ENCODE measurements at places on chromosomes 13 and 19. TPM values are rescaled to one million over a fixed set of nuclear protein-coding genes. Genes with fewer than 3 reads are reported as not detected.
A peak's percentile ranks its signal among the peaks of the same experiment; 100 is the strongest.

GRCh38 chr13:28744656-28745055 lies 25.9 kb upstream of the SLC46A3 start:
- no peak for DNase-seq

DNA sequence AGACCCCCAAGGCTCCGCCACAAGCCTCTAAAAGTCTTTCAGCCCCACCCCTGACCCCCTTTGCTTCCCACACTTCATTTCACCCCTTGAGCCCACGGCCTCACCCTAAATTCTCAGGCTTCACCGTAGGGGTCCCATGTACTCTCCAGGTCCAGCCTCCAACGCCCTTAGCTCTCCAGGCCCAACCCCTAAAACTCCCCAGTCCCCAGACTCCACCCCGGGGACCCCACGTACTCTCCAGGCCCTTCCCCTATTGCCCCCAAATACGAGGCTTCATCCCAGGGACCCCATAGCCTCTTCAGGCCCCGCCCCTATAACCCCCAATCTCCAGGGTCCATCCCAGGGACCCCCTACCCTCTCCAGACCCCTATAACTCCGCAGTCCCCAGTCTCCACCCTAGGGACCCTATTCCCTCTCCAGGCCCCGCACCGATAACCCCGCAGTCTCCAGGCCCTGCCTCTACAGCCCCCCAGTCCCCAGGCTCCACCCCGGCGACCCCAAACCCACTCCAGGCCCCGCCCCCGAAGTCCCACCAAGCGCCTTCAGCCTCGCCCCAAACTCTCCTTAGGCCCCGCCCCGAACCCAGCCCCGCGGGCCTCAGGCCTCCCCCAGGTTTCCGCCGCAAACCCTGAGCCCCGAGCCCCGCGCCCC lies 619 bp downstream of the MED16 start:
- DNase-seq, result no peak

GRCh38 chr19:53880711-53881481 lies 1.1 kb upstream of the PRKCG start:
- DNase-seq, result no peak

GRCh38 chr19:17579661-17580244 lies 24.3 kb downstream of the COLGALT1 start:
- peak; percentile 35 for DNase-seq

DNA sequence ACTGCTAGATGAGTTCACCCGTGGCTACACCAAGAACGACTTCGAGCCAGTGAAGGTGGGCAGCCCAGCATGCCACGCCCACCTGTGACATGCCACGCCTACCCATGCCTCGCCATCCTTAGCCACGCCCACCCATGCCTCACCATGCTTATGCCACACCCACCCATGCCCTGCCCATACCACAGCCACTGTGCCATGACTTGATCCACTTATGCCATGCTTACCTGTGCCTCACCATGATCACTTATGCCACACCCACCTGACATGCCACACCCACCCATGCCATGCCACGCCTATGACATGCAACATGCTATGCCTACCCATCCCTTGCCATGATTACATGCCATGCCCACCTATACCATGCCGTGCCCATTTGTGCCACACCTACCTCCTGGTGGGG lies 12.9 kb upstream of the USE1 start:
- DNase-seq, result no peak

DNA sequence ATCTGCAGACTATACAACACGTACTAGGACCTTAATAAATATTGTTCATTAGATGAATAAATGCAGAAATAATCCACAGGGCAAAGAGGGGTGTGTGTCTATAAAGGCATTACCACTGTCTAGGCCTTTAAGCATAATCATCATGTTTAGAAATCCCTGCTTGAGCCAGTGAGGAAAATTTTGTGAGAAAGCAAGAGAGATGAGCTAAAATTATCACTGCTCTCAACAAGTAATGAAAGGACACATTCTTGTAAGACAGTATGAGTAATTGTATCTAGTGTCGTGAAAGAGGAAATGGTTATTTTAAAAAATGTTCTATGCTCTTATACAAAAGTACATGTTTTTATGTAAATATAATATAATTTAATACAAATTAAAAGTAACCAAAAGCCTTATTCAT lies 1699.4 kb downstream of the PCDH9 start:
- no peak for DNase-seq

GRCh38 chr13:60662595-60662994 lies 265.6 kb downstream of the TDRD3 start:
- no peak for DNase-seq

DNA sequence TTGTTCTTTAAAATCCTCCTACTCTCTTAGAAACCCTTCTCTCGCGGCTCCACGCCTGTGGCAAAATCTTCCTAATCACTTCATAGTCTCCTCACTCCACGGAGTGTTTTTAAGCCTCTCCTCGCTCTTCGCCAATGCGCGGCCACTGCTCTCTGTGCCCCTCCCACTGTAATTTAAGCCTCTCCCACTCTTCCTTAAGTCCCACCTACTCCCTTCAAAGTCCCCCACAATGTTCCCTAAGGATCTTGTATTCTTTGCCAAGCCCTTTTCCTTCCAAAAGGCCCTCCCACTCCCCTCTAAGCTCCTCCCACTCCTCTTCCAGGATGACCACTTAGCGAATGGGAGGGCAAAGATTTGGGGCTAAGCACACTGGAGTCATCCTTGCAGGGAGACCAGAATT lies 1.3 kb downstream of the FIZ1 start:
- DNase-seq, result no peak

GRCh38 chr13:41955605-41956004 lies 5.3 kb downstream of the VWA8 start:
- DNase-seq, result no peak

DNA sequence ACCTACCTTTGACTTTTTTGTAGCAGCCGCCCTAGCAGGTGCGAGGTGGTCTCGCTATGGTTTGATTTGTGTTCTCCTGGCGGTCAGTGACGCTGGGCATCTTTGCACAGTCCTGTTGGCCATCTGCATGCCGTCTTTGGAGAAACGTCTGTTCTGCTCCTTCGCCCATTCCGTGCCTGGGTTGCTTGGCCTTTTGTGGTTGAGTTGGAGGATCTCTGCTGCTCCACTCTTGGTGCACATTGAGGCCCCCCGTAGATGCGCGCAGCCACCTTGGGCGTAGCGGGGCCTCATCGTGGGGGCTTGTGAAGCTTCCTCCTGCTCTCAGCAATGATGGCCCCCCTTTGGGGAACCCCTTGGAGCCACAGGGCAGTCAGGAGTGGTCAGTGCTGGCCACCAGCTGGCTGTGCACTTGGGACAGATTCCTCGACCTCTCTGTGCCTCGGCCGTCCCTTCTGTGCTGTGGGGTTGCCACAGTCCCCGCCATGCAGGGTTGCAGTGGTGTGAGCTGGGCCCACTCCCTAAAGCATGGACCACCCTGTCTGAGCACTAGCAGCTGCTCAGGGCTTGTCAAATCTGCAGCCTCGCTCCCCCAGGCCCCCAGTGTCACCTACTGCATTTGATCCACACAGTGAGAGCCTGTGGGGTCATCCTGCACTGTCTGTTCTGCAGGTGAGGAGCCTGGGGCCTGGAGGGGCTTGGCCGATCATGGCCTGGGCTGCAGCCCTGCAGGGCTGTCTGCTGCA lies 170.8 kb downstream of the KDM4B start:
- no peak for DNase-seq

DNA sequence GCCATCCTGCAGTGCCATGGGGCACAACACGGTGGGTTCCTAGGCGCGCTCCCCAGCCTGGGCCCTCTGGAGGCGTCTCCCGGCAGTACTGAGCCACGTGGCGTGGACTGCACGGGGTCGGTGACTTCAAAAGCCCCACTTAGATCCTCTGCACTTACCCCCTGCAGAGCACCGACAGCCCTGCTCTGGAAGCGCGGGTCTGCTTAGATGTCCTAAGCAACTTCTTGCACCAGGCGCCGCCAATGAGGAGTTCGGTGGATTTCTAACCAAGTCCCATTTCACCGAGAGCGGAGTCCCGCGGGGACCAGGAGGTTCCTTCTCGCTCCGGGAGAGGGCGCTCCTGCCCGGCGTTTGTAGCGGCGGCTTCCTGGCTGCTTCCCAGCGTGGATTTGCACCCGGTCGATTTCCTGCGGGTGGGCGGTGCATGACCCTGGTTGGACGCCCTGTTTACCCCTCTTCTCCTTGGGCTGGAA lies 25.2 kb upstream of the ZNF845 start:
- no peak for DNase-seq

DNA sequence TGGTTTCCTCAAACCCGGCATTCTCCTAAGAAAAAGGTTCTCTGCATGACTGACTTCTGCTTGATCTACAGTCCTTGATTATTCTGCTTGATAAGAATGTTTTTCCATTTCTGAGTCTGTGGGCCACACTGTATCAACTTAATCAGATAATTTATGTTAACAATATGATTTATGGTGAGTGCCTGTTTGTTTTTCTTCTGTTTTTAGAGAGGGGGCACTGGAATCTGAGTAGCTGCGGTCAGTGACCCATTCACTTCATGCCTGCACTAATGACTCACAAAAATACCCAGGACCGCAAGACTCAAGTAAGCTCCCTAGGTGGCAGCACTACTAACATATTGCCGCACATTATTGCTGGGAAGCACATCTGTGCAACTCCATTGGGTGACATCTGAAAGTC lies 542.3 kb upstream of the ATXN8OS start:
- DNase-seq, result no peak

- DNase-seq, result no peak
Observed at GRCh38 chr13:106525865-106526264, 9.6 kb downstream of the EFNB2 start.

- DNase-seq, result no peak
Observed at GRCh38 chr13:106490569-106491321, 44.7 kb downstream of the EFNB2 start.

DNA sequence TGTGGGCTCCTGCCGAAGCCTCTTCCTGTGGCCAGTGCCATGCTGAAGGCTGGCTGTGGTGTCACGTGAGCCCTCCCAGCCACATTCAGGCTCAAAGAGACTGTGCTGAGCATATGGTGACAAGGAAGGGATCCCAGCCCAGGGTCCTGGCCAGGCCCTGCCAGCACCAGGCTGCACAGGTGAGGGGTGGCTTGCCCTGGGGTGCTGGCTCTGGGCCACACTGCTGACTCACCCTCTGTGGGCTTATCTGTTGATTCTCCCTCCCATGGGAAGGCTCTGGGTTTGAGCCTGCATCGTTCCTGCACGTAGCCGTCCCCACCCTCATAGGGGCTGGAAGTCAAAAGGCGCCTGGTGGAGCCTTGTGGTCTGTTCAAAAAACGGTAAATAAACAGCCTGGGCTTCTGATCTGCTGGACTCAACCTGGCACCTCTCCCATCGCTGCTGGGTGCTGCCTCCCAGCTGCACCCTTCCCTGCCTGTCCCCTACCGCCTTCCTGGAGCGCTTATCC lies 31.1 kb downstream of the DNM2 start:
- DNase-seq, result peak; percentile 60

DNA sequence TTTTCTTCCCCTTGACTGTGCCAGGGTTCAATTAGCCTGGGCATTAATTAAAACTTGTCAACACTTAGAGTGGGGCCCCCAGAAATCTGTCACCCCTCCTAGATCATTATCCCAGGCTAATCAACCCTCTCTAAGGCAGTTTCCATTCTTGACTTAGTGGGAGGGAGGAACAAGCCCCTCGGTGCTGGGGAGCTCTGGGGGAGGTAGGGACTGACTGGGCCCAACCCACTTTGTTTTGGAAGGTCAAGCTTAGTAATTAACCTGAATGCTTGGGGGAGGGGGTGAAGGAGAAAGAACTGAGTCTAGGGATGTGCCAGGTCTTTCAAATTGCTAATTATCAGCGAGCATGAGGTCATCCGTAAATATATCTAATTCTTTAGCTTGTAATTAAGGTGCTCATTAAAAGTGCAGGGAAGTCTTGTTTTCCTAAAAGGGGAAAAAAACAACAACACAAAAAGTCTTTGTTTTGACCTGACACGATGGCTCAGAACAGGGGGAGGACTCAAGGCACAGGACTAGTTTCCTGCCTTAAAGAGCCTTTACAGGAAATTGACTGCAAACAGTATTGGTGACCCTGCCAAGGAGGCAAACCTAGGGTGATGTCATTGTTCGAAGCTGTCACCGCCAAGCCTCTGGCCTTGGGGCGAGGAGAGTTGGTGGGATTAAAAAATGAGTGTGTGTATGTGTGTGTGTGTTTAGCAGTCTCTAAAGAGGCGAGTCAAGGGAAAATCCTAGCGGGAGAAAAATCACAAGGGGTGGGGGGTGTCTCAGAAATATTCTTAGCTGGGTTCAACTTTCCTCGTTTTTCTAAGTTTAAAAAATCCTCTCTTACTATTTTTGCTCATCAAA lies 19.4 kb downstream of the ACTN4 start:
- DNase-seq, result no peak

DNA sequence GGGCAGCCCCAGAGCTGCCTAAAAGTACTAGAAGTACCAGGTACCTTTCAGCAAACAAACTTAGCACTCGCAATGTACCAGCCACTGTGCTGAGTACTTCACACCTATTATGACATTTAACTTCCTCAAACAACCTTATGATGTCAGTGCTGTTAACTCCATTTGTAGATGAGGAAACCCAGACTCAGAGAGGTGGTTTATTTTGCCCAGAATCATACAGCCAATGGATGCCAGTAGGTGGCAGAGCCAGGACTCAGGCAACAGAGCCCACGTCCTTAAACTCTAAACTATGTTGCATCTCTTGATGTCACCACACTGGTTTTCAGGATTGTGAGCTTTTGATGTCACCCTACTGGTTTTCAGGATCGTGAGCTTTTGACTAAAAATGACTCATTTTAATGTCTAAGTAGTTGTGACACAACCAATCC lies 78.9 kb downstream of the FLT1 start:
- no peak for DNase-seq

- no peak for DNase-seq
Observed at GRCh38 chr13:77460195-77460594, 75.3 kb upstream of the SCEL start.

- DNase-seq, result no peak
Observed at GRCh38 chr13:74819549-74819948, 662.4 kb downstream of the TBC1D4 start.

DNA sequence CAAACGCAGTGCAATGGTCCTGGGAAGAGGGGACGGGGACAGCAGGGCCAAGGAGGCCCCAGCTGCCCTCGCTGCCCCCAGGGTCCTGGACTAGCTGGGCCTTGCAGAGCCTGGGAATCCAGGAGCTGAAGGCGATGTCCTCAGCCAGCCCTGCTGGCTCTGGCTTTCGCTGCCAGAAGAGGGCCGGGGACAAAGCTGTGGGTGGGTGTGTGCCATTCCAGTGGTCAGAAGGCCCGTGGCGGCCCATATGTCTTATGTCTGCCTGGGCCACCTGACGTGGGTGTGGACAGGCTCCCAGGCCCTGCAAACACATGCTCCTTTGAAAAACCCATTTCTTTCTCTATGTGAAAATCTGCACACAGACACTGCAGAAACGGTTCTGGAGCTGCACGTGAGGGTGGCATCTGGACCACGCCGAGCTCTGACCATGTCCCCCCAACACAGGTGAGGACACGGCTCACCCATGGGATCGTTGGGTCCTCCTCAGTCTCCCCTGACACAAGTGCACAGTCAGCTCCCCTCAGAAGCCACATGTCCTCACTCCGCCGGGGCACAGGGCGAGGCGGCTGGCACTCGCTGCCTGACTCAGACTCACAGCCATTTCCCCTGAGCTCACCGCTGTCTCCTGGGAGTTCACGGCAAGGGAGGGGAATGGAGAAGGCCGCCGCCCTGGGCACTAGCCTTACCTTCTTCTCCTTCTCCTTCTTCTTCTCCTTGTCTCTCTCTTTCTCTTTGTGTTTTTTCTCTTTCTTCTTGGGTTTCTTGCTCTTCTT lies 16.9 kb downstream of the IZUMO4 start:
- DNase-seq, result no peak

The ARHGAP33 gene
- 9.5 TPM for total RNA-seq

The SPRED3 gene
- total RNA-seq, result 0.28 TPM

The ZNF112 gene
- total RNA-seq, result 5.7 TPM

The SCGB2B2 gene
- total RNA-seq, result 0.94 TPM

The ZNF615 gene
- 12.5 TPM for total RNA-seq

The BBC3 gene
- 5.5 TPM for total RNA-seq

The ADGRE1 gene
- total RNA-seq, result 4.8 TPM

The AXL gene
- total RNA-seq, result 9.0 TPM

The CPAMD8 gene
- total RNA-seq, result 5.0 TPM

Data from heart right ventricle (tissue), 16 donors.